K562 (cell line): ENCODE measurements at places on chromosomes 16 and 17. TPM values are rescaled to one million over a fixed set of nuclear protein-coding genes. Genes with fewer than 3 reads are reported as not detected.

DNA sequence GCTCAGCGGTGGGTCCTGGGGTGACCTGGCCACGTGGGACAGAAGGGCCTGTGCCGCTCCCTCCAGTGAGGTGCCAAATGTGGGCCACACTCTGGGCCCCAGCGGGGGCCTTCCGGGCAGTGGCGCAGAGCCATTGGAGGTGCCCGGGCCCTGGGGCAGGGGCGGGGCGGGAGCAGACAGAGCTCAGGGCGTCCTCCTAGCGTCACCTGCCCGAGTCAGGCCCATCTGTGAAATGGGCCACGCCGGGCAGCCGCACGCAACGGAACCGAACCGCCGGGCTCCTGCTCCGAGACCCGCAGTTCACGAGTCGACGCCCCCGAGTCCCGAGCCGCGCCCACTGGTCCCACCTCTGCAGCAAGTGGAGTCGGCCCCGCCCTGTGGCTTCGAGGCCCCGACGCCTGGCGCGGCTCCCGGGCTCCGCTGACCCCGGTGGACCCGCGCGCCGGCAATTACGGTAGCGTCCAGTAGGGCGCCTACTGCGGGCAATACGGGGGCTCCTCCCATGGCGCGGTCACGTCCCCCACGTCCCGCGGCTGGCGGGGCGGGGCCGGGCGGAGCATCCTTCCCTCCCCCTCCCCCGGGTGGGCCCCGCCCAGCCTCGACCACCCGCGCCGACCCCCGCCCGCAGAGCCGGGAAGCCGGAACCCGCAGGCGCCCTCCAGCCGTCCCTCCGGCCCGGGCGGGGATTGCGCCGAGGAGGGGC is 1.9 kb downstream of the SLC16A3 start:
- H3K4me3 ChIP-seq: peak overlapping the region; percentile 40
- peak; percentile 93 for DNase-seq
- H3K4me1 ChIP-seq: peaks cover 29% of the 10 kb centered on the region
- no peaks in the 10 kb centered on the region for H3K27me3 ChIP-seq

- H3K4me1 ChIP-seq: peaks cover 50% of the 10 kb centered on the region
- H3K27me3 ChIP-seq: peaks cover 11% of the 10 kb centered on the region; the same call in 2 of the 3 replicates
- H3K4me3 ChIP-seq: no peak overlapping the region
- DNase-seq: no peak
- H3K36me3 ChIP-seq: peaks cover 42% of the 10 kb centered on the region; the same call in 2 of the 3 replicates
Measured at GRCh38 chr16:87828907-87829621, 40.2 kb downstream of the SLC7A5 start.

- peak overlapping the region; percentile 72 for H3K27ac ChIP-seq
- peaks cover 27% of the 10 kb centered on the region; the same call in 2 of the 3 replicates for H3K36me3 ChIP-seq
- DNase-seq: no peak
- H3K4me1 ChIP-seq: peaks cover 21% of the 10 kb centered on the region
- peak overlapping the region; percentile 61 for H3K4me3 ChIP-seq
- H3K27me3 ChIP-seq: no peaks in the 10 kb centered on the region
Measured at GRCh38 chr17:28950752-28951427, 428 bp downstream of the PHF12 start.

- no peaks in the 10 kb centered on the region for H3K36me3 ChIP-seq
- no peak for DNase-seq
Measured at GRCh38 chr16:17386229-17386628, 84.5 kb downstream of the XYLT1 start.

Gene KRTAP3-2
- not detected in 2 replicates for total RNA-seq

Gene PPP1R27
- total RNA-seq: 2.1 and 2.3 TPM in 2 replicates

GRCh38 chr17:34763728-34764665 is 184.6 kb downstream of the TMEM132E start:
- no peak overlapping the region for H3K27ac ChIP-seq
- H3K4me3 ChIP-seq: no peak overlapping the region
- H3K36me3 ChIP-seq: no peaks in the 10 kb centered on the region
- H3K27me3 ChIP-seq: no peaks in the 10 kb centered on the region; the same call in 1 of the 2 replicates
- DNase-seq: no peak
- H3K4me1 ChIP-seq: no peaks in the 10 kb centered on the region

DNA sequence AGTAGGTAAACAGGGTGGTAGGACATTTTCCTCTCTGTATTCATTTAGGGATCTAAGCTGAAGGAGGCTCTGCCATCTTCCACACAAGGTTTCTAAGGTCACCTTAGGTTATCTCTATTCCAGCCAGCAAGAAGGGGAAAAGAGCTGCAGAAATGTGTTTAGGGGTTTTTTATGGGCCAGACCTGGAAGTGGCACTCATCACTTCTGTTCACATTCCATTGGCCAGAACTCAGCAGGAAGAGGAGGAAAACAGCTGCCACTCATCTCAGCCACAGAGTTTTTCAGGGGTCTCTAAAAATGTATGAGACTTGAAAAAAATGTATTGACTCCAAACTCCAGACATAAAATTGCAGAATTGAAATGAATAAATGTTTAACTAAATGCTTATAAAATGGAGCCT is 65.8 kb downstream of the FTO start:
- no peaks in the 10 kb centered on the region for H3K36me3 ChIP-seq
- DNase-seq: no peak
- no peaks in the 10 kb centered on the region for H3K4me1 ChIP-seq
- H3K27me3 ChIP-seq: no peaks in the 10 kb centered on the region

- no peak overlapping the region for H3K4me3 ChIP-seq
- no peaks in the 10 kb centered on the region for H3K36me3 ChIP-seq
- no peak for DNase-seq
- no peak overlapping the region for H3K27ac ChIP-seq
Measured at GRCh38 chr17:17779015-17779611, 57.7 kb downstream of the SREBF1 start.

- peaks cover 3% of the 10 kb centered on the region; the same call in 1 of the 2 replicates for H3K4me1 ChIP-seq
- DNase-seq: no peak
- no peak overlapping the region for H3K4me3 ChIP-seq
Measured at GRCh38 chr17:63629627-63630026, 7.4 kb downstream of the MAP3K3 start.

DNA sequence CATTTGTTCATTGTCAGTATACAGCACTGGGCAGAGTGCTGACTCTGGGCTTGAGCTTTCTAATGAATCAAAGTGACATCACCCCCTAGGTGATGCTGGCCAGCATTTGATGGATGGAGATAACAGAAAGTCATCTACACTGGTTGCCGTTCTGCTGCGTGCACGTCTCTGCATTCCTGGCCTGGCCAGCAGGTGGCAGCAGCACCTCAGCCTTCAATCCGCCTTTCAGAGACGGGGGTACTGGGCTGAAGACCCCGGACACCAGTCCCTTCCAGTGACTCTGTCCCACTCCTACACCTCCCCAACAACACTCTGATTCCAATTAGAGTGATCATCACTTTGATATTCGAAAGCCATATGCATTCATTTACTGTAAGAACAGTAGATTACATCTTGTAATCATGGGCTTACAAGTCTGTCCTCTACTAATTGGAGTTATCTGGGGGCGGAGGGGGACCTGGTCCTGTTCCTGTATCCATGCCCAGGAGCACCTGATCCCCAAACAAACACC is 6.0 kb downstream of the CPSF4L start:
- no peak overlapping the region for H3K27ac ChIP-seq
- DNase-seq: peak; percentile 66
- no peak overlapping the region for H3K4me3 ChIP-seq

Gene NDE1
- 48.2 and 59.9 TPM in 2 replicates for total RNA-seq

DNA sequence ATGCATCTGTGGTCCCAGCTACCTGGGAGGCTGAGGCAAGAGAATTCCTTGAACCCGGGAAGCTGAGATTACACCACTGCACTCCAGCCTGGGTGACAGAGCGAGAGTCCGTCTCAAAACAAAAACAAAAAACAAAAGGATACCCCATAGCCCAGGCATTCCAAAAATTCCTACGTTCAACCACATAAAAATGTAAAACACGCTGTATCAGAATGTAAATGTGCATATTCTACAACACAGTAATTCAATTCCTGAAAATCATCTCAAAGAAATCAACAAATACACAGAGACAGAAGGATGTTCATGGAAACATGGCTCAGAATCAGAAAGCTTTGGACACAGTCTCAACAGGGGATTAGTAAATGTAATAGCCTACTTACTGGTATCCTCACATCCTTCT is 33.0 kb downstream of the COG7 start:
- H3K36me3 ChIP-seq: peaks cover 27% of the 10 kb centered on the region
- H3K4me3 ChIP-seq: no peak overlapping the region
- no peak overlapping the region for H3K27ac ChIP-seq
- H3K27me3 ChIP-seq: no peaks in the 10 kb centered on the region
- no peaks in the 10 kb centered on the region for H3K4me1 ChIP-seq

DNA sequence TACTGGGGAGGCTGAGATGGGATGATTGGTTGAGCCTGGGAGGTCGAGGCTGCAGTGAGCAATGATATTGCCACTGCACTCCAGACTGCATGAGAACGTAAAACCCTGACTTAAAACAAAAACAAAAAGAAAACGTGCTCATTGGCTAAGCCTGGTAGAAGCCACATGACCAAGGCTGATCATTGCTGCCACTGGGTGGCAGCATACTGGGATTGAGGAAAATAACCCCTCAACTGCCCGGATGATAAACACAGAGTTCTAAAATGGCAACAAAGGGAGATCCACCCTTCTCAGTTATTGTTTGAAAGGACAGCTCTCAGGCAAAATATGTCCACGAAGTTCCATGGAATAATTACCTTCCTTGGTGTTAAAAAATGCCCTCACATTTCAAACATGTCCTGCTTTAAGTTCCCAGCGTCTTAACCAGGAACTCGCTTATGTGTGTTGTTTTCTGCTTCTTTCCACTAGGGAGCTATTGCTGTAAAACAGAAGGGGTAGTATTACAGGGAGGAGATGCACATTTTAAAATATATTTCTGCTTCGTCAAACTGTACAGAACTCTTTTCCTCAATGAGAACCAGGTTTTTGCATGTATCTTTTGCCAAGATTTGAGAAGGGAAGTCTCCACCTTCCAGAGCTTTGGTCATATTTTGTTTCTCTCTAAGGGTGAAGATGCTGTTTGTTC is 675.3 kb downstream of the MAF start:
- peaks cover 6% of the 10 kb centered on the region; the same call in 1 of the 2 replicates for H3K27me3 ChIP-seq
- H3K4me3 ChIP-seq: no peak overlapping the region
- H3K4me1 ChIP-seq: no peaks in the 10 kb centered on the region
- H3K27ac ChIP-seq: no peak overlapping the region

GRCh38 chr16:11250091-11250785 is 5.8 kb downstream of the SOCS1 start:
- DNase-seq: no peak
- no peaks in the 10 kb centered on the region for H3K27me3 ChIP-seq
- H3K36me3 ChIP-seq: peaks cover 25% of the 10 kb centered on the region; the same call in 1 of the 3 replicates
- peaks cover 31% of the 10 kb centered on the region for H3K4me1 ChIP-seq
- H3K27ac ChIP-seq: no peak overlapping the region

Gene C17orf58
- total RNA-seq: 25.2 and 27.6 TPM in 2 replicates

- H3K27me3 ChIP-seq: no peaks in the 10 kb centered on the region
- H3K4me1 ChIP-seq: peaks cover 3% of the 10 kb centered on the region; the same call in 1 of the 2 replicates
- no peak overlapping the region for H3K4me3 ChIP-seq
- peaks cover 20% of the 10 kb centered on the region; the same call in 2 of the 3 replicates for H3K36me3 ChIP-seq
- DNase-seq: no peak
Measured at GRCh38 chr16:68255712-68256111, 8.6 kb upstream of the SLC7A6 start.

DNA sequence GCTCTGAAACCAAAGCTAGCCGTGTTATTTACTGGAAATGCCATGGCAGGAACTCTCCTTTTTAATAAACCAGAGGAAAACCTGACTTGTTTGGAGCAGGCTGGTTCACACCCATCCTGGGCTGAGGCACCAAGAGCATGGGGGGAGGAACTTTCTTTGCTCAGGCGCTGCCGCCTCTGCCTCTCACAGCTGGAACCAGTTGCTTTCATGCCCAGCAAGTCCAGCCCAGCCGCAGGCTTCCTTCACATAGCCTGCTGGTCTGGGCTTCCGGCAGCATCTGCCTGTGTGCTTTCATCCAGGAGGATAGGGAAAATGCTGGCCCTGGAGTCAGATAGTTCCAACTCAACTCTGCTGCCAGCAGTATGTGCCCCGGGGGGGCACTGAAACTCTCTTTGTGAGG is 88.1 kb upstream of the ASIC2 start:
- no peak overlapping the region for H3K4me3 ChIP-seq
- H3K4me1 ChIP-seq: no peaks in the 10 kb centered on the region
- H3K27me3 ChIP-seq: no peaks in the 10 kb centered on the region; the same call in 2 of the 3 replicates
- H3K36me3 ChIP-seq: no peaks in the 10 kb centered on the region
- DNase-seq: no peak

DNA sequence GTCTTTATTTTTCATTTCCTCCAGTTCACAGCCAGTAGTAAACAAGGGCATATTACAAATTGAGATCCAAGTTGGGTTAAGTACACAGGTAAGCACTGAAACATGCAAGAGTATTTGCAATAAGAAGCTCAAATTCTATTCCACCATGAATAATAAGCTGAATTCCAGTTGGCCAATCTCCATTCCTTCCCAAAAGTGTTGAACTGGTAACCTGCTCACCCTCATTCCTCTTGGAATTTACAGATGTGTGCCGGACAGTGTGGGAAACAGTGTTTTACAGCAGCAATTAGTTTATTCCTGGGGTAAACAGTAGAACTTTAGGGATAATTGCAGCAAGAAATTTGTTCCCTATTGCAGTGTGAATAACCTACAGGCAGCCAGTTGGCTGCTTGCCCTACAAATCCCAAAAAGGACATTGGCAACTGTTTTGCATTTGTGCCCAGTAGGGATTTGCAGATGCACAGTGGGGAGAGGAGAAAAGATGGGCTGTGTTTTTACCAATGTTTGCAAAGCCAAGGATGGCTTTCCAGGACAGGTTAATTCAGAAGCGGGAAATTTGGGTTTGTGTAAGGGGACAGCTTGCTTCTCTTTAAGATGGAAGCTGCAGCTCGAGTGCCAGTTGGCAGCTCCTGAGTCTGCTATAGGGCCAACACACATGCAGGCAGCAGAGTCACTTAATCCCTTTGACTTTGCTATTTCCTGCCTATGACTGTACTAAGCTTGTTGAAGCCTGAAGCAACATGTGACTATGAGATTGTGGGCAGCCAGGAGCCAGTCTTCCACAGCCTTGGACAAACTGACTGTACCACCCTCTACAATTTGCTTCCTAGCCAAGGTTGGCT is 318.9 kb downstream of the MAP2K6 start:
- no peak overlapping the region for H3K27ac ChIP-seq
- H3K27me3 ChIP-seq: no peaks in the 10 kb centered on the region
- H3K4me3 ChIP-seq: no peak overlapping the region

DNA sequence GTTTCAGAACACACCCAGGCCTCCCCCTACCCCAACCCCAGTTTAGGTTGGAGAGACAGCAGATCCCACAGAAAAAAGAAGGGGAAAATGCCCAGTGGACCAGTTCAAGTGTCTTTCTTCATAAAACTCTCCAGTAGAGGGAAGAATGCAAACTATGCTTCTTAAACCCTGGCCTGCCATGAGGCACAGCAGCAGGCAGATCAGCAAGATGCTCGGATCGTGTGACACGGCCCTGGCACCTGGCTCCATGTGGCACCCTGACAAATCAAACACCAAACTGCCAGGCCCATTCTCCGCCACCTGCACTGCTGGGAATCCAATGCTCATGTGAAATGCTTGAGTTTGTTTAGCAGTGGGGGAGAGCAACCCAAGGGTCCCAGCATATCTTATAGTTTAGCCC is 166.8 kb downstream of the SOX9 start:
- no peaks in the 10 kb centered on the region for H3K36me3 ChIP-seq
- no peaks in the 10 kb centered on the region for H3K4me1 ChIP-seq
- no peak overlapping the region for H3K27ac ChIP-seq
- no peak for DNase-seq
- no peaks in the 10 kb centered on the region for H3K27me3 ChIP-seq
- H3K4me3 ChIP-seq: no peak overlapping the region

Gene CLEC19A
- total RNA-seq: not detected in 2 replicates
